ENCODE measurements at places on chromosomes 12 and 14. TPM values are rescaled to one million over a fixed set of nuclear protein-coding genes. Genes with fewer than 3 reads are reported as not detected.

The HOXC6 gene
- total RNA-seq, result not detected

The KLHL42 gene
- total RNA-seq, result 33.1 TPM

The SMCO2 gene
- total RNA-seq, result not detected

The VRTN gene
- total RNA-seq, result not detected

The TCL1B gene
- not detected for total RNA-seq

The ENDOU gene
- total RNA-seq, result under 0.01 TPM

The SLC38A6 gene
- 38.9 TPM for total RNA-seq

The LPAR5 gene
- not detected for total RNA-seq

The SAMD4A gene
- 36.7 TPM for total RNA-seq

The SYCP3 gene
- not detected for total RNA-seq

The SLC17A8 gene
- total RNA-seq, result not detected

The NYNRIN gene
- total RNA-seq, result 1.7 TPM

Measured in IMR-90 (cell line).